Sciatic nerve (tissue), 2 donors: ENCODE measurements at places on chromosomes 7 and 10. TPM values are rescaled to one million over a fixed set of nuclear protein-coding genes. Genes with fewer than 3 reads are reported as not detected.

GRCh38 chr7:151133266-151133985 lies 34.1 kb downstream of the GBX1 start:
- no peak for DNase-seq

The NAMPT gene
- total RNA-seq, result 286 TPM

- no peak for DNase-seq
These were observed 74.9 kb downstream of the ADCYAP1R1 start for GRCh38 chr7:31126976-31127375.

DNA sequence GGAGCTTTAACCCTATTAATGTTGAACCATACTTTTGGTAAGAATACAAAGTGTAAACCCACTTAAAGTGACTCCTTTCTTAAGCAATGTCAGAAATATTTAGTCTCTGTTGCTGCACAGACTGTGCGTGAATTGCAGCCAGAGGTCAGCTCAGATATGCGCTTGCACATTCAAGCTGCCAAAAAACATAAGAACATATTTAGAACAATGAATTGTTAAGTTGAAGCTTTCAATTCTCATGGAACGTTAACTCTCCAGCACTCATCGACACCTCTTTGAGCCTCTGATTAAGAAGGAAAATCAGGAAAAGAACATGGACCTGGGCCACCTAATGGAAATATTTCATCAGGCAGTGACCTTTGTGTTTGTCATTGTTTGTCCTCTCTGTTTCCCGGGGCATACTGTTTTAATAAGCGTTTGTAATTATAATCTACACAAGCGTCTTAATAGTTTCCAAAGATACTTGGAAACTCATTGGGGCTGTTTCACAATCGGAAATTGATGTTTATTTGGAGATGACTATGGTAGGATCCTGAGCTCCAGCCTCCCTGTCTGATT lies 193.0 kb upstream of the CELF2 start:
- no peak for DNase-seq

The CHST15 gene
- 31.7 TPM for total RNA-seq

GRCh38 chr10:35495521-35496119 lies 109.5 kb upstream of the GJD4 start:
- DNase-seq, result no peak

DNA sequence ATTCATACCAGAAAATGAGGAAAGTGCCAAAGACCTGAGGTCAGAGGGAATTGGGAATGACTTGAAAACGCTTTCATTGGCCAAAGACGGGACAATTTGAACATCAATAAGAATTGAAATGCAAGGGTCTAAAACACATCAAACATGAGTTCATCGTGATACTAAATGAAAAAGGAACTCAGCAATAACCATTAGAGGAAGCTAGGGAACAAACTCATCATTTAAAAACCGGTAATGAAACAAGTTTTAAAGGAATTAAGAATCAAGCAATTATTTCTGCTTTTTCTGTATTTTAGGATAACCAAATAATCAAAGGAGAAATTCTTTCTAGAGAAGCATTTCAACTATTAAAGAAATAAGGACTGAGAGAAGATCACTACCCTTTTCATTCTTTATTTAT lies 303.1 kb downstream of the ARHGAP12 start:
- no peak for DNase-seq

- DNase-seq, result no peak
These were observed 37.2 kb upstream of the OPTN start for GRCh38 chr10:13062803-13063202.

GRCh38 chr7:96174812-96175211 lies 147.1 kb downstream of the SLC25A13 start:
- no peak for DNase-seq

DNA sequence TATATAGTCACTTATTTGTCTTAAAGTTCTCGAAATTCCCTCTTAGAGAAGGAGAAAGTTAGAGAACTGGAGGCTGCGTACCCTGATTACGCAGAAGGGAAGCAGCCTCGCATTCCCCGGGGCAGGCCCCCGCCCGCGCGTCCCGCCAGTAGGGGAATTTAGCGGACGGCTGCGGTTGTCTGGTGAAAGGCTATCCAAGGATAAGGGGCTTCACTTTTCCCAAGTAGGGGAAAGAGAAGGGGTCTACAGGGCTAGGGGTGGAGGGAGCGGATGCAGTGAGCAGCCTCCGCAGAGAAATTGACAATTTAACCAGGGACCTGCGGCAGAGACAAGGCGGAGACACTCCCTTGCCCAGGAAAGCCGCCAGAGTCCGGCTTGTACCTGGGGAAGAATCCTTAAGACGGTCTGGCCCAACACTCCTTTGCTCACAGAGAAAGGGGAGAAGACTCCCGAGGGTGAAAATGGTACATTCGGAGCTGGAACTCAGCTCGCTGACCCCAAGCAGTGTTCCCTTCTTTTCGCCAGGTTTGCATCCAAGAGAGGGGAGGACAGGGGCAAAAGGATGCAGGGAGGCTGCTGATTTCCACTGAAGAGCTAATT lies 994 bp upstream of the MAGI2 start:
- peak; percentile 64 for DNase-seq

- DNase-seq, result no peak
These were observed 178.5 kb downstream of the ARID5B start for GRCh38 chr10:62079885-62080559.

DNA sequence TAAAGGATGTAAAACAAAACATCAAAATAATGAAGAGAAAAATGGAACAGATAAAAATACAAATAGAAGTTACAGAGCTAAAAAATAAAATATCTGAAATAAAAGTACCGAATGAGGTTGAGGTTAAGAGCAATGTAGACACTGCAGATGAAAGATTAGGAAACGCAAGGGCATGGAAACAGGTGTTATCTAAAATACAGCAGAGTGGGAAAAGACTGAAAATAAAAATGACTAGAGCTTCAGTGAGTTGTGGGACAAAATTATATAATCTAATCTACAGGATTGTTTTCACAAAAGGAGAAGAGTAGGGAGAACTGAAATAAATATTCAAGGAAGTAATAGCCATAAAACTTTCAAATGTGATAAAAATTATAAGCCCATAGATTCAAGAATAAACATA lies 123.8 kb downstream of the PTEN start:
- DNase-seq, result no peak

The EFCAB10 gene
- total RNA-seq, result not detected

DNA sequence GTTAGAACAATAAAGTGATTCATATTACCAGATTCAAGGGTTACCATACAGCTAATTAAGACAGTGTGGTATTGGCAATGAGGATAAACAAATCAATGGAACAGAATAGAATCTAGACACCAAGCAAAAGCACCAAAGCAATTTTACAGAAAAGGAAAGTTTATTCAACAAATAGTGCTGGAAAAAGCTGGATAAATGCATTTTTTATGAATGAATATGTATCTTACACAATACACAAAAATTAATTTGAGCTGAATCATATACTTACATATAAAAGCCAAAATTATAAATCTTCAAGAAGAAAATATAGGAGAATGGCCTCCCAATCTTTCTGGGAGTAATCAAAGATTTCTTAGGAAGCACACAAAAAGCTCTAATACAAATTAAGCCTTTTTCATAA lies 220.4 kb upstream of the PTN start:
- no peak for DNase-seq

The RP9 gene
- total RNA-seq, result 11.6 TPM

GRCh38 chr7:16546921-16547505 lies 20.4 kb downstream of the LRRC72 start:
- no peak for DNase-seq
